Suppressor macrophage treated with lipopolysaccharide for 4 hours (primary cell): ENCODE measurements at places on chromosomes 7 and 10.

GRCh38 chr7:104653825-104654401 lies 325.5 kb downstream of the LHFPL3 start:
- no peak for DNase-seq

DNA sequence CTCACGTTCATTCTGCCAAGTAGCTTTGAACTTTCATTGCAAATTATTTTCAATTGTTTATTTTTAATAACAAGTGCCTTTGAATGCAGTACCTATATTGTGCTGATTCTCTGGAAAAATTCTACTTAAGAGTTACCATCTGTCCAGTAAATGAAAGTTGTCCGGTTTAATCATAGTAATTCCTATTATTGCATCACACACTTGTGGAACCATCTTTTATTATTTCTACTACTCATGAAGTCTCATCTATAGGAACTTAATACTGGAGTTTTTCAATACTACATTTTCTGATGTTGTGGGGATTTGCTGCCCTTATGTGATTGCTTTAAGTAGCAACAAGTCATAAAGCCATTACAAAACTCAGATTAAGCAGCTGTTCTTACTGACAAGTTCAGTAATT lies 16.5 kb upstream of the SKAP2 start:
- no peak for DNase-seq

DNA sequence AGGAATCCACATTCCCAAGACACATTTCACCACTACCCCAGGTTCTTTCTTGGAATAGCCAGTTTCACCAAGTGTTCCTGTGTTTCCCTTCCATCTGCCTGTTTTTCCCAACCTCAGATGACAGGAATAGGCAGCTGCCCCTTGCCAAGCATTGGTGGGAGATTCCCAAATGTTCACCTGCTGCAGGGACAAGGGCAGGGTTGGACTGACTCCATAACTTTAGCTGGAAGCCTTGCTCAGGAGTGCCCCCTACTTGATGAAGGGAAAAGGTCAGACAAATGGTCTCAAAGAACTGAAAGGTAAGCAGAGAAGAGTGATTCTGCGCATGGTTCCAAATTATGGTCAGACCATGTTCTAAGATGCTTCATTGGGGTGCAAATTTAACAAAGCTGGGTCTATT lies 45.1 kb upstream of the LYZL1 start:
- no peak for DNase-seq

- peak; percentile 84 for DNase-seq
Measured at GRCh38 chr7:106866298-106867281, 1.5 kb downstream of the PIK3CG start.

- DNase-seq, result no peak
Measured at GRCh38 chr10:108688314-108688713, 1235.0 kb downstream of the XPNPEP1 start.

DNA sequence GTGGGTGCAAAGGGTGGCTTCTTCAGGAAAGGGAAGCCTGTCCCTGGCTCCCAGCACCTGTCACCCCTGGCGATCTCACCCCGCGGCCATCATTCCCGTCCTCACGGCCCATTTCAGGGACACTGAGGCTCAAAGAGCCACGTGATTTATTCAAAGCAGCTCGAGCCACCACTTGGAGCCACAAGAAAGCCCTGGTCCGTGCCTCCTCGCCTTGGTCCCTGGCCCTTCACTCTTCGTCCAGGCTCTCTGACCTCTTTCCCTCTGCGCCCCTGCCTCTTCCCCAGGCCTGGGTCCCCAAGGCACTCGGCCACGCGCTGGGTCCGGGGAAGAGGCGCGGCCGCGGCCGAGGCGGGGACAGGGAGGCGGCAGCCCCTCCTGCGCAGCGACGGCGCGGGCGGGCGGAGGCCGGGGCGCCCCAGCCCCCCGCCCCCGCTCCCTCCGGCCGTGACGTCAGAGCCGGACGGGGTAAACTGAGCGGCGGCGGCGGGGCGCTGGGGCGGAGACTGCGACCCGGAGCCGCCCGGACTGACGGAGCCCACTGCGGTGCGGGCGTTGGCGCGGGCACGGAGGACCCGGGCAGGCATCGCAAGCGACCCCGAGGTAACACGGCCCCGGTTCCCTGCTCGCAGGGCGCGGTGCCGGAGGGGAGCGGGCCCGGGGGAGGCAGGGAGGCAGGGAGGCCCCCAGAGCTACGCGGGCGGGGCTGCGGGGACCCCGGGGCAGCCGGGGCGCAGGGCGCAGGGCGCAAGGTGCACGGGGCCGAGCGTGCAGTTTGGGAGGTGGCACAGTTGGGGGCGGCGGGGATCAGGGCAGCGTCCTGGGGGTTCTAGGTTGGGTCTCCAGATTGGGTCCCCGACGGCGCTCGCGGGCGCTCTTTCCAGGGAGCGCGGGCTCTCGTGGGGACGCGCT lies at the start of gene SLC18A2:
SLC18A2 (plus strand) TSS at position 494 of the 909 bp plus-strand sequence. CDS start 580 bp downstream, outside the sequence.
- no peak for DNase-seq

DNA sequence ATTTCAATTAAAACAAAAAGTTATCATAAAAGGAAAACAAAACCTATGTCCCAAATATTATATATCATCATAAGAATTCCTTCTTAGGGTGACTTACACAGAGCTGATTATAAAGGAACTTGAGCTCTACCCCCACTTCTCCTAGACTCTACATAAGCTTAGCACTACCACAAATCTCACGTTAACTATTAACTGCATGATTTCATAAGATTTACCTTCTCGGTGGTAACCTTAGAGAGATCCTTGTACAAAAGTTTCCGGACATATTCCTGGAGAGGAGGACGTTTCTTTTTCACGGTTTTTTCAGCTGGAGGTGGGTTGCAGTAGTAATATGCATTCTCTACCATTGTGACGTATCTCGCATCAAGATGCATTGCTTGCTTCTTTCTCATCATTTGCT lies 83.7 kb downstream of the UPF2 start:
- no peak for DNase-seq

DNA sequence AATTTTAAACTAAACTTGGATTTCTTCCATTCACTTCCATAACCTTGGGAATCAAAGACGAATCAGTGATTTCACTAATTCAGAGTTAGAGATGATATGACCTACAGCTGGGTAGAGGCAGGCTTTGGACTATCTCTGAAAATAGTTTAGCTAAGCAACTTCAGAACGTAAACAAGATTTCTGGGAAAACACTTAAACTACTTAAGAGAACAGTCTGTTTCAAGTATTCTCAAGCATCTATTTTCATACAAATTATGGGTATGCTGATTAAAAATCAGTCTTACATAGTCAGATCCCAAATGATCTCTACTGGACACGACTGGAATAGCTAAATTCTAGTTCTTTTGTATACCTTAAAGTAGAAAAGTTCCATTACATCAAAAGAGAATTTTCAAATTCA lies 179.9 kb downstream of the PLCE1 start:
- DNase-seq, result no peak

GRCh38 chr10:71432101-71432905 lies 35.6 kb downstream of the CDH23 start:
- no peak for DNase-seq

DNA sequence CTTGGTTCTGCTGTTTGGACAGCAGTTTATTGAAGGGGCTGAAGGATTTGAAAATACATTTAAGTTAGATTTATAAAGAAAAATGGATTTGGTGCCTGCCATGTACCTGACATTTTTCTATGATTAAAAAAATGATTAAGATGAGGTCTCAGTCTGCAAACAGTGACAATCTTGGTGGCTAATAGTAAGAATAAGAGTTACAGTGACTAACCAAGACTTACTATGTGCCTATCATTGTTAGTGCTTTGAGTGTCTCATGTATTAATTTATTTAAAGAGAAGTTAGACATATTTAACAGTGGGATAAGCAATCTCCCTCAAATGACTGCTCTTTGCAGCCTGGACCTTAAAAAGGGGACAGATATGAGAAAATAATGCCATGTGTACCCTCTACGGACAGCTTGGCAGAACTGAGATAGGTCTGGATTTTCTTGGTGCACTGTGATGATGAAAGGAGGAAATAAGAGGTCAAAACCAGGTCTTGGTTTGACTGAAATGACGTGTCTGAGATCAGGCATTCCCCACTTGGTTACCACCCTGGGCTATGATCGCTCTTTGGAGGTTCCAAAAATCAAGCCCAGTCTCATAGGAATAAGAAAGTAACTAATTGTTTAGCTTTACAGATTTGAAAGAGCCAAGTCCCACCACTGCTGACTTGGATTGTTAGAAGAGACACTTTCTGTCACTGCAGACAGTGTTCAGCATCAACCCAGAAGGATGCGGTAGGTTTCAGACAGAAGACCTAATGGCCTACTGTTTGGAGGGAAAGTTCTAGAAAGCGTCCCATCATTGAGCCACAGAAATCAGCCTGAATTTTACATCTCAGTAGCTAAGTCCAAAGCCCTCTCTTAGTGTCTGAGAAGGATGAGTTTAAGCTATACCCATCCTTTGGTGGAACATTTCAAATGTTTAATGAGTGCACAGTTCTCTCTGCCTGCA lies 2.1 kb downstream of the CASP7 start:
- peak; percentile 75 for DNase-seq

DNA sequence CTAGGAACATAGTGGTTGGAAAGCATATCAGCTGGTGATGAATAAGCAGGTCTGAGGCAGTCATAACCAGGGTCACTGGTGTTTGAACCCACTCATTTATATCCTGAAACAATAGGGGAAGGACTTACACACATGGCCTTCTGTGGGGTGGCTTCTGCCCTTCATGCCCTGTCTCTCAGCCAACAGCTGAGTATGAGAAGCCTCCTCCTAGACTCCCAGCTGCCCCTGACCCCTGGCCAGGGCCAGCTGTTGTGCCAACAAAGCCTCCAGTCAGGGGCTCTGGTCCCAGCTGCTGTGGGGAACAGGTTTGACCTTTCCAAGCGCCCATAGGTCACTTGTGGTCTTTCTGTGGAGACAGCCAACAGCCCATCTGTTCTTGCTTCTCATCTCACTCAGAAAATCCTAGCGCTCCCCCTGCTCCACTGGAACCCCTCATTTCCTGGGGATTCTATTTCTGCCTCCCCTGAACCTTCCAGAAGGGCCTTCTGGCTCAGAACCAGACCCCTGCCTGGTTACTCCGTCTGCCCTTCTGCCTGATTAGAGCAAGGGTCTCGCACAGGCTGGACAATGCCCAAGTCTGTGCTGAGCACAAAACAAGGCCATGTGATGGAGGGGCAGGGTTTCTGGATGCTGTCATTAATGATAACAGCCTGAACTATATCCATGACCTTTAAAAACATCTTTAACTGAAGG lies 9.7 kb upstream of the PURB start:
- DNase-seq, result peak; percentile 38

- no peak for DNase-seq
Measured at GRCh38 chr10:57624856-57625592, 642.7 kb downstream of the IPMK start.

DNA sequence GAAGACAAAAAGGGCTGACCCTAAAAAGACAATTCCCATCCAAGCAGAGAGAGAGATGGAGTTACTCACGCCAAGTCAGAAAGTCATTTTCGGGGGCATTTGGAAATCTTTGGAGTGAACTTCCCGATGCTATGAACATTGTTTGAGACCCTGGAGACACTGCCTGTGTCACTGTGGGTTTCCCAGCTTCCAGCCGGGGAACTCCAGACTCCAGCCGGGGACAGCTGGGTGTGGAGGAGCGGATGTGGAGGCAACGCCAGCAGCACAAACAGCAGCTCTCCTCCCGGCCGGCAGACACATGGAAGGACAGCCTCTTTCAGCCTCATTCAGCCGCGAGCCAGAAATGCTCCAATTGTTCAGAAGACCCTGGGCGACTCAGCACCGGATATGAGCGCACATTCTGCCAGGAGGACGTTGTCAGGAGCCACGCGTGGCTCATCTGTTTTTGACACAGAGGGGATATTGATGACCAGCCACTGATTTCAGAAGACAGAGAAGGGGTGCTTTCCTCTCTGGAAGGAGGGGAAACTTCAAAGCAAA lies 97.6 kb downstream of the PRPF18 start:
- no peak for DNase-seq

- no peak for DNase-seq
Measured at GRCh38 chr7:26001662-26002244, 150.2 kb upstream of the NFE2L3 start.

DNA sequence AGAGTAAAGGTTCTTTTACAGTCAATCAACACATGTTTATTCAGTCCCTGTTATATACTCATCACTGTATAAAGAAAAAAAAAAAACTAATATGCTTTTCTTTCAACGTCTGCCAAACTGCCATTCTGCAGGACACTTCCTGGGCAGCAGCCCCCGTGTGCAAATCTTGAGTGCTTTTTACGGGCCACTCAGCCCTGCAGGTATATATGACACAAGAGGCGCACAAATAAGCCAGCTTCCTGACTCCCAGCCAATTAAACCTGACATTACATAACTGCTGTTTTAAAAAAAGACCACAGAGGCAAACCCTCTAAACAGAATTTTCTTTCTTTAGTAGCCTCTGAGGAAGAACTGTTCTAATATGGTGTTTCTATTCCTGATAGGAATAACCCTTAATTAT lies 263.0 kb upstream of the NEBL start:
- DNase-seq, result no peak

DNA sequence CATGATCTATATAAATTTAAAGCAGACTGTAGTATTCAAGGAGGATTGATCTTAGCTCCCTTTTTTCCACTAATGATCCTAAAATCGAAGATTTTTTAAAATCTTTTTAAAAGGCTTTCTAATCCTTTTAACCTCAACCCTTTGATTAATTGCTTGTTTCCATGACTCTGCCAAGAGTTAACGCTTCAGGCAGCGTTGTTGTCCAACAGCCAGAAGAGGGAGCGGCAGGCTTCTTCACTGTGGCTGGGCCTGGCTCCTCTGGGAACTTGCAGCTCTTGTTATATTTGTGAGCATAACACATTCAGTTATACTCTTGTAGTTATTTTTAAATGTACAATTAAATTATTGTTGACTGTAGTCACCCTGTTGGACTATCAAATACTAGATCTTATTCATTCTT lies 26.3 kb downstream of the CRCP start:
- no peak for DNase-seq

DNA sequence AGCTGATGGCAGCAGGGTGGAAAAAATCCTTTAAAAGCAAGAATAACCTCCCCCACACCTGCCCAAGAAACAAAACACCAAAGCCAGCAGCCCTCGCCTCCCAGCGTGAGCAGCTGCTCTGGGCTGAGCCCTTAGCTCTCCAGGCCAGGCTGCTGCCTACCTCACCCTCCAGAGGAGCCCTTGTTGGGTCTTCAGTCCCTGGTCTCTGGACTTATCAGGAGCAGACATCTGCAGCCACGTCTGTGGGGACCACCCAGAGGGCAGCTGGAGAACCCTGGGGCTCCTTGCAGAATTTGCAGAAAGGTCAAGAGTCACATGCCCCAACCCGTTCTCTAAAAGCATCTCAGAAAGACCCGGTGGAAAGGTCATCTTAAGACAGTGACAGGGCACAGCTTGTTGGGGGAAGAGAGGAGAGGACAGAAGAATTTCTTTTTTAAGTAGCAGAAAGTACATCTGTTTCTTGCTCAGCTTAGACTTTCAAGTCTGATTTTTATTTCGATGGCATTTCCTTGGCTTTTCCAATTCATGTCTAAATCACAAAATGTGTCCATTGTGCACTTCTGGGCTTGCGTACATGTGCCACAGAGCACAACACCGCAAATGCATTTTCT lies 425.7 kb upstream of the NFE2L3 start:
- DNase-seq, result no peak
